GM23248 (cell line): ENCODE measurements at places on chromosomes 7 and 10.
A peak's percentile ranks its signal among the peaks of the same experiment; 100 is the strongest.

- DNase-seq: no peak
Measured at GRCh38 chr7:84142726-84143125, 51.9 kb downstream of the SEMA3A start.

- peak; percentile 56 for DNase-seq
Measured at GRCh38 chr7:40135317-40135610, 459 bp downstream of the SUGCT start.

GRCh38 chr10:71221586-71222202 lies 9.3 kb downstream of the UNC5B start:
- DNase-seq: no peak

- peak; percentile 22 for DNase-seq
Measured at GRCh38 chr7:17593819-17594419, 295.5 kb downstream of the AHR start.

DNA sequence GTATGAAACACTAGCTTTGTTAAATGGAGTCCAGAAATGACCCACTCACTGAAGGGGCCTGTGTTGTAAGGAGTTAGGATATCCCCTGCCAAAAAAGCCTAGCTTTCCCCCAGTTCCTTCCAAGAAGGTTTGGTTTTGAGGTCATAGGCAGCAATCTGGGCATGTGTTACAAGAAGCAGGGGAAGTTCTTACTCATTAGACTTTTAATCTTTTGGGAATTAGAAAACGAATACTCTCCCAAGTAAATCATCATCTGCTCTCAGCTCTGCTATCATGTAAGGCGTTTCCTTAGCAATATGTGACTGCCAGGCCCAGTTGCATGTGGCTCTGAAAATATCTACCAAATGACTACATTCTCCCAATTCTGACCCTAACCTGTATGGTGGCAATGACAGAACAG lies 3.7 kb downstream of the NOD1 start:
- peak; percentile 95 for DNase-seq

GRCh38 chr10:124504711-124505110 lies 43.1 kb downstream of the LHPP start:
- DNase-seq: no peak

GRCh38 chr10:4240608-4241197 lies 455.7 kb upstream of the KLF6 start:
- peak; percentile 86 for DNase-seq

DNA sequence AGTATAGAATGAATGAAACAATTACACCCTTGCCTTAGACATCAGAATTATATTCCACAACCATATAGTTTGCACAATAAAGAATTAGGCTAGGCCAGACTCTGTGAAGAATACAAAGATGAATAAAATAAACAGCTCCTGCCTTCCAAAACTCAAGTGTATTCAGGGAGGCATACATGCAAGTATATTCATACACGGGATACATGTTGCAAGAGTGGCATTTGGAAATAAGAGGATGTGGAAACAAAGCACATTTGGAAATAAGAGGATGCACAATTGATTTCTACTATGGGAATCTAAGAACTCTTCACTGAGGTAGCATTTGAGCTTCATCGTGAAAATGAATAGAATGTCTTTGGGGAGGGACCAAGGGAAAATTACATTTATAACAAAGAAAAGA lies 27.0 kb upstream of the TMEM26 start:
- no peak for DNase-seq

- DNase-seq: no peak
Measured at GRCh38 chr10:15267496-15267895, 99.0 kb upstream of the NMT2 start.

GRCh38 chr10:30365278-30365677 lies 16.2 kb upstream of the MTPAP start:
- peak; percentile 39 for DNase-seq

- DNase-seq: no peak
Measured at GRCh38 chr7:93359520-93360198, 127.5 kb downstream of the VPS50 start.

GRCh38 chr10:78579995-78580394 lies 488.8 kb upstream of the ZMIZ1 start:
- DNase-seq: no peak

DNA sequence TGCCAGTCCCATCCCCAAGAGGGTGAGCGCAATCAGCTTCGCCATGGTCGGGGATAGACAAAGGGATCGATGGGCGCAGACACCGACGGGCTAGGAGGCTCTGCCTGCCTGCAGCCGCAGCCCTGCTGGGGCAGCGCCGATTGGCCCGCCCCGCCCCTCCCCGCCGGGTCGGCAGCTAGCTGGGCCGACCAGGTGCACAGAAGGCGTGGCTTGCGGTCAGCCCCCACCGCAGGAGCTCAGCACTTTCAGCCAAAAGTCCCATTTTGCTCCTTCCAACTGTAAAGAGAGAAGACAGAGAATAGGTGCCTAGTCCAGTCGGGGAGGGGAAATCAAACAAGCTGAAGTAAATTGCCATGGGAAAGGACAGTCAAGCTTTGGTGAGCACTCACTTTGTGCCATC lies at the start of gene PON1:
TSS of gene PON1 (minus strand) at position 102 of the 400 bp plus-strand sequence. CDS start at position 45, 57 bp downstream.
- no peak for DNase-seq

GRCh38 chr10:79242620-79243152 lies 104.6 kb upstream of the PPIF start:
- DNase-seq: peak; percentile 95

GRCh38 chr7:55531536-55531935 lies 40.8 kb downstream of the VOPP1 start:
- DNase-seq: no peak

DNA sequence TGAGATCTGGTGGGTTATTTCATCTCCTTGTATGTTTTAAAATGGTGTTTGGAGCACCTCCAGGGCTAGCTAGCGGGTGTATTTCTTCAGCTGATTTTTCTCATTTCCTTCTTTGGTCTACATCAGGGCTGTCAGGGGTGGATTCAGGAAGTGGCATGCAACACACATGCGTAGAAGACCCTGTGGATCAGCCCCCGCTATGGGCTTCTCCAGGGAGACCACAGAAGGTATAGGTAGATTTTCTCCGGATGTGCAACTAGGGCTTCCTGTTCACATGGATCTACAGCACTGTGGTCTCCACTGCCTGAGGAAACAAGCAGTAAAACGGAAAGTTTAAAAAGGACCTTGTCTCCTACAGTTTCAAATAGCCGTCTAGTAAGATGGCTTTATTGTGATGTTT lies 10.4 kb downstream of the NUB1 start:
- no peak for DNase-seq

DNA sequence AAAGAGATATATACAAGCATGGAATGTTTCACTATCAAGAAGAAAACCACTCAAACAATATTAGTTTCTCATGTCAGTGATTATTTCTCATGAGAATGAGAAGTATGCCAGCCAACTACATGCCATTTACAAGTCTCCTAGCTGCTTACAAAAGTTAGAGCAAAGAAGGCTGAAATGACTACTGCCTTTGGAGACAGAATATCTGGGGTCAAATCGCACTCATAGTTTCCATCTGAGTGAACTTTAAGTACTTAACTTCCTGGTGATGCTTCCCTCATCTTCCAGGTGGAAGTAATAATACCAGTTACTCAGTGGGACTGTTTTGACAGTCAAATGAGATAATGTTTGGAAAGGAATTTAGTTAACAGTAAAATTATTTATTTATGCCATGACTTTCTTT lies 42.0 kb upstream of the RHOBTB1 start:
- DNase-seq: peak; percentile 18

GRCh38 chr10:3502673-3503072 lies 282.3 kb downstream of the KLF6 start:
- DNase-seq: no peak

- peak; percentile 97 for DNase-seq
Measured at GRCh38 chr7:132145466-132145865, 430.8 kb downstream of the PLXNA4 start.

DNA sequence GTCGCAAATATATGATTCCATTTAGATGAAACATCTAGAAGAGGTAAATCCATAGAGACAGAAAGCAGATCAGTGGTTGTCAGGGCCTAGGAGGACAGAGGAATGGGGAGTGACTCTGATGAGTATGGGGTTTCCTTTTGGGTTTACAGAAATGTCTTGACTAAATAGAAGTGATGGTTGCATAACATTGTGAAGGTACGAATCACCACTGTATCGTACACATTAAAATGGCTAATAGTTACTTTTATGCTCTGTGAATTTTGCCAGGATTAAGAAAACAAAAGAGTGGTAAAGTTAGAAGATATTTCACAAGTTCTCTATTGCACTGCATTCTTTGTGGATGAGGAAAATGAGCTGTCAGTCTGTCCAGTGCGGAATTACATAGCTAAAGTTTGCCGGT lies 407.4 kb downstream of the KCNMA1 start:
- peak; percentile 74 for DNase-seq

DNA sequence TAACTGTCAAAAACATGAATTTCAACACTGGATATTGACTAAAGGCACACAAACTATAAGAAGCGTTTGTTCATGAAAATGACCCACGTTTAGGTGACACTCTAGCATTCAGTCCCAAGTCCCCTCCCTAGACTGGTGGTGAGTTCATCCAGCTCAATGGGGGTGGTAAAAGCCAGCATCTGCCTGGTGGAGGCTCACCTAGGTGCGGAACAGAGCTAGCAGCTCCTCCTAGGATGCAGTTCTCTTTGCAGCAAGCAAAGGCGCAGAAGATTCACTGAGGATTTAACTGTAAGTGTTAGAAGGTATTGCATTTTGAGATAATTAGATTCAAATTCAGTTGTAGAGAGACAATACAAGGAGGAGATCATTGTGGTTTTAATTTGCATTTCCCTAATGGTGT lies 87.6 kb downstream of the VSTM2A start:
- DNase-seq: no peak

- DNase-seq: no peak
Measured at GRCh38 chr10:121032460-121032859, 181.3 kb downstream of the WDR11 start.

- DNase-seq: peak; percentile 4
Measured at GRCh38 chr7:124898531-124898930, 31.1 kb downstream of the POT1 start.

- DNase-seq: peak; percentile 19
Measured at GRCh38 chr7:79709574-79710409, 256.3 kb upstream of the MAGI2 start.

DNA sequence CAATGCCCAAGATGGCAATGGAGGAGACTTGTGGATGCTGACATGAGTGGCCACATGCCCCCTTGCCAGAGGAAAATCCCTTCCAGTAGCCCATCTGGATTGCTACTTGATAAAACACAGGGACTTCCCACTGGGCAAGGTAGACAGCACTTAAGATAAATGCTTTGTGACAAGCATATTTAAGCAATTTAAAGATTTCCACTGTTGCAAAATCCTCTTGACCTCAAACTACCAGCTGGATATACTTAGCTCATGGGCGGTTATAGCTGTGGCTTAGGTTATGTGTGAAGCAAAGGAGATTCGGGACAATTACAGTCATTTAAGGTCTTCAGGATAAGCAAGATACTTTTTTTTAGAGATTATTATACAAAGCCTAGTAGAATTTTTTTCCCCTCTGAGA lies 238.1 kb downstream of the BMPER start:
- DNase-seq: peak; percentile 73

DNA sequence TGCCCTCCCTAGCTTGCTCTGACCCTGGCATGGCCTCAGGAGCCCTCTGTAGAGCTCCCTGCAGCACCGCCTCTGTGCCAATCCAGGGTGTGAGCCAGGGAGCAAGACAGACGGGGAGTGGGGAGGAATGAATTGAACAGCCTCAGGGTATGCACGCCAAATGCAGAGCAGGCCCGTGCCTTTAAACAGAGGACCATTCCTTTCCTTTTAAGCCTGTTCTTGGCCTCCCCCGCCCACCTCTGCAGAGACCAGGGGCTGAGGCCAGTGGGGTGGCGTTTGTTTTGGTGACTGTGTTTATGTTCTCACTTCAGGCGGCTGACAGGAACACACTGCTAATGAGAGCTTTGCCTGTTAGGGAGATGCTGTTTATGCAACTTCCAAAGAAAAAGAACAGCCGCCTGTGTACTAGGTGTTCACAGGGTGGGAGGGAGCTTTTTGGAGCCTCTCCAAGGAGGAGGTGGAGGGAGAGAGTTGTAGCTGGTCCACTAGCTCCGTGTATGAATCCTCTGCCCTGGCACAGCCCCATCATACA lies 528.1 kb upstream of the DPP6 start:
- DNase-seq: no peak

DNA sequence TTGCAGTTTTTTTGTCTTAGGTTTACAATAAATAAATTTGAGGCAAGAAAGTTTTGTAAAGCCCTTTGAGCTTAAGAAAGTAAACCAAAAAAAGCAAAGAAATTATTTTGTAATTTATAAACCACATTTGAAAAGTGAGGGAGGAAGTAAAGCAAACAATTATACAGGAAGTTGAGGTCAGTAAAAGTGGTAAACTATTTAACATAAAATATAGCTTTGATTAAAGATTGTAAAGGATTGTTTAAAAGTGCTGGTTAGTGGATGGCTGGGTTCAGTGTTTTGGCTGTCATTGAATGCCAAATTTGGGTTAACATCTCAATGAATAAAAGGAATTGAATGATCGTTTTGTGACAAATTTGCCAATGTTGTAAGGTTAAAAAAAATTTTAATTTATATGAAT lies 9.9 kb downstream of the SOSTDC1 start:
- no peak for DNase-seq

GRCh38 chr7:30313348-30313747 lies 29.0 kb downstream of the ZNRF2 start:
- peak; percentile 5 for DNase-seq

DNA sequence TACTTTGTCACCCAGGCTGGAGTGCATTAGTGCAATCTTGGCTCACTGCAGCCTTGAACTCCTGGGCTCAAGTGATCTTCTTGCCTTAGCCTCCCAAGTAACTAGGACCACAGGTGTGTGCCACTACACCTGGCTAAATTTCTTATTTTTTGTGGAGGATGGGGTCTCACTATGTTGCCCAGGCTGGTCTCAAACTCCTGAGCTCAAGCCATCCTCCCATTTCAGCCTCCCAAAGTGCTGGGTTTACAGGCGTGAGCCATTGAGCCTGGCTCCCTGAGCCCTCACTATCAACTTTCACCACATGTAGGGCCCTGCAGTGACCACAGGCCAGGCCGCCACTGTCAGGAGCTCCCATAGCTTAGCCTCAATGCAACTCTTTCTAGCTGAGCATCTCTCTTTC lies 110.2 kb downstream of the CUL2 start:
- DNase-seq: no peak
